Left lobe of liver (tissue), 2 donors: ENCODE measurements at places on chromosomes 12 and 14.

- DNase-seq = no peak
Observed at GRCh38 chr14:30297876-30298795, 260.8 kb upstream of the G2E3 start.

DNA sequence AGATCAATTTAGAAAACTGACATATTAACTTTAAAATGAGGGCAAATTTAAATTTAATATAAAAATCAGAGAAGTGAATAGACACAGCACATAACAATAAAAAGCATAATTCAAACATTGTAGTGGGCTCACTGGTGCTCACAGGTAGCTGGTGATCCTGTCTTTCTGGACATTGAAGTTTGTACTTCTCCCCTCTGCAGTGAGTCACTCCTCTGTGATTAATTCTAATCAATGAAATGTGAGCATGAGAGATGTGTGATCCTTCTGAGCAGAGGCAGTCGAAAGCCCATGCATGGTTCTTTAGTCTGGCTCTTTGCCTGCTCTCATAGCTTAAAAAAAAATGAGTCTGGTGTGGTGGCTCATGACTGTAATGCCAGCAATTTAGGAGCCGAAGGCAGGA, 59.0 kb upstream of the RERGL start:
- no peak for DNase-seq

DNA sequence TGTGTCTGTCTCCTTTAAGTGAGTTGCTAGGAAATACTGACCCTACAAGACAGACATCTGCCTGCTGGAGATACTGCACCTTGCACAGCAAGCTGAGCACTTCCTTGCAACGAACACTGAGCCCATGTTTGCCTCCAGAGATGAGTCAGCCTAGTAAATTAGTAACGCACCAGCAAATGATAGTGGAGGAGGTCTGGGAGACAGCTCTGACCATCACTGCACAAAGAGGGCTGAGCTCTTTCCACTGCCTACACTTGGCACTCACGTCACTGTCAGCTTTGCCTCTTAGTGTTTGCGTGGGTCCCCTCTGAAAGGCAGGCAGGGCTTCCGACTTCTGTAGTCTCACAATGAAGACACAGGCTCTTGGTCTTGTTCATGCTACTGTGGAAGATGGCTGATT, 109.0 kb downstream of the APAF1 start:
- DNase-seq = no peak

- no peak for DNase-seq
Observed at GRCh38 chr12:25835385-25835784, 123.1 kb upstream of the RASSF8 start.

GRCh38 chr14:92005019-92005418, 34.8 kb downstream of the TRIP11 start:
- DNase-seq = no peak

DNA sequence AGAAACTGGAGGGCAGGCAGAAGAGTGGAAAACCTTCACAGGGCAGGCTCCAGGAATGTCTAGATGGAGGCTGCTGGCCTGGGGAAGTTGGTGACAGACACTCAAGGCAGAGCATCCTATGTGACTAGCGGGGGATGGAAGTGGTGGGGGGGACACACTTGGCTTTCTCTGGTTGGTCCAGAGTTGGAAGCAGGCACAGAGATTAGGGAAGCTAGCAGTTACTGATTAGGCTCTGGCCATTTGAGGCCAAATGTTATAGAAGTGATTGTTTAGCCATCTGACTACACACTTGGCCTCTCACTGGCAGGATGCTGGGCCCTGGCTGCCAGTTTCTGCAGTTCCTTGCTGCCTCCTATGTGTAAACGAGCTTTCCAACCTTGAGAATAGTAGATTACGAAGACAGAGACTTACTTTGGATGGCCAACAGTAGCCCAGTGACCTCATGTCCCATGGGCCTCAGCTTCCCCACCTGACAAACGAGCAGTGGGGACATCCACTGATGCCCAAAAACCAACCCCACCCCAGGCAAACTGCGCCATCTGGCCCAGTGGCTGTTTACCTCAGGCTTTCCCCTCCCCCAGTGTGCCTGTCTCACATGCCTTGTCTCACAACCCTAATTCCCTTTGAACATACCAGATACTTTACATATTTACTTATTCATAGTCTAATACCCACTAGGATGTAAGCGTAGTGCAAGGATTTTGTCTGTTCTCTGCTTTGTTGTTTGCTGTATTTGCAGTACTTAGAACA, 102.7 kb downstream of the PAPLN start:
- DNase-seq = no peak

DNA sequence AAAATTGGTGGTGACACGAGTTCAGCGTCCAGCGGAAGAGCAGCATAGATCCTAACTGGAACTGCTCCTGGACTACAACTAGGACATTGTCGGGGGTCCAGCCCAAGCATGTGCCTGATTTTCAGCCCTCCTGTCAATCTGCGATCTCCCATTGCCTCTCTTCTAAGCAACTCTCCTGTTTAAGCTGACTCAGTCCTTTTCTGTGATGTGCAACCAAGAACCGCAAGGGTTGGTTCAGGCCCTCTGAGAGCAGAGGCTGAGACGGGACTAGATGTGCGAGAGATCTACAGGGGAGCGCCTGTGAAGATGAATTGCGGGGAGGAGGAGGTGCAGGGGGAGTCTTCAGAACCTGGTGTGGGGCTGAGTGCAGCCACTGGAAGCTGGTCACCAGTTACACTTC, 3.7 kb upstream of the PAPLN start:
- DNase-seq = no peak

GRCh38 chr14:32597771-32598170, 268.7 kb downstream of the AKAP6 start:
- DNase-seq = no peak

- no peak for DNase-seq
Observed at GRCh38 chr14:89186856-89187376, 230.1 kb downstream of the FOXN3 start.

DNA sequence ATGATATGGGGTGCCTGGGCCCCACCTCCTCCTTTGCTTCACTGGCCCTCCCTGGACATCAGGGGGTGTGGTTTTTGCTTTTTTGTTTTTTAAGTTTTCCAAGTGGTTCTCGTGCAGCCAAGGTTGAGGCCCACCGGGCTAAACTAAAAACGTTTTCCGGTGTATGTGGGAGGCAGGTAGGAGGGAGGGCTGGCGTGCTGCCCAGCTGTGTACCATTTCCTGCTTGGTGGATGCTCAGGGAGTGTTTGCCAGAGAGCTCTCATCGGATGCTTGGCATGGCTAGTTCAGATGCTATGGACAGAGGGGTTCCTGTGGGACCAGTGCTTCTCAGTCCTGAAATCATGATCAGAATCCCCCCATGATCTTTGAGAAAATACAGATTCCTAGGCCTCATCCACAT, 246.4 kb downstream of the CACNA1C start:
- no peak for DNase-seq

GRCh38 chr12:129481921-129482320, 421.9 kb downstream of the TMEM132D start:
- DNase-seq = no peak

GRCh38 chr12:42144408-42145196, at the start of gene GXYLT1:
GXYLT1 (minus strand) TSS chr12:42144874; CDS start chr12:42144646, 228 bp downstream.
- DNase-seq = peak; percentile 95

GRCh38 chr14:69505338-69506240, 21.1 kb downstream of the PLEKHD1 start:
- no peak for DNase-seq

- no peak for DNase-seq
Observed at GRCh38 chr12:10406725-10407124, 2.8 kb downstream of the KLRC4 start.

DNA sequence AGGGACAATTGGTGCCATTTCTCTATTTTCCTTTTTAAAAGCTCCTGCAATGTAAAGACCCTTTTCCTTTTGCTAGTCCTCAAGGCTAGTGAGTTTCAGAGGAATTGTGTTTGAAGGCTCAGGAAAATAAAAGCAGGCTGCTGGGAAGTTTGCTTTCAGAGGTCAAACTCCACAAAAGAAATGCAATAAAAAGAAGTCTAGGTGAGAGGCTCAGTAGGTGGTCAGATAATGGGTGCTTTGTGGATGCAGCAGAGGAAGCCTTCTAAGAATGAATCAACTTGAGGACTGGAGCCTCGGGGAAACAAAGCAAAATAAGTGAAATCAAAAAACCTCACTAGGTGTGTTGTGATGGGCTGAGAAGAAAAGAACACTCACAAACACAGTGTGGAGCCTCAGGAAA, 10.3 kb downstream of the CCDC175 start:
- no peak for DNase-seq

- no peak for DNase-seq
Observed at GRCh38 chr12:68403711-68404110, 71.5 kb upstream of the MDM1 start.
